ENCODE measurements at places on chromosomes 12 and 14.
A peak's percentile ranks its signal among the peaks of the same experiment; 100 is the strongest.

DNA sequence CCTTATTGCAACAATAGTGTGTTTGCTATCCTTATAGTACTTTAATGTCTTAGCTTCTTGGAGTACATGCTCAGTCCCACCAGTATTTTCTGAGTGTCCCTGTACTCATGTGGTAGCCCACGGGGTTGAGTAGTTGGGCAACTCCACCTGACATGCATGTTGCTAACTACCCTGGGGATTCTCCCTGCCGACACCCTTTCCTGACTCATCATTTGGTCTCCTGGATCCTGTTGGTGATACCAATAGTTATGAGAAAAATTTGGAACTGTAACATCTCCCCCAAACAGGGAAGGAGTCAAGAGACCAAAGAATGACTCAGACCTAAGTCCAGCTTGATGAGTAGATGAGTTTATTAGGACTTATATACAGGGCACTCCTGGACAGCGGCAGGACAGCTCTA lies 101.6 kb downstream of the BRMS1L start:
- DNase-seq = peak; percentile 48

DNA sequence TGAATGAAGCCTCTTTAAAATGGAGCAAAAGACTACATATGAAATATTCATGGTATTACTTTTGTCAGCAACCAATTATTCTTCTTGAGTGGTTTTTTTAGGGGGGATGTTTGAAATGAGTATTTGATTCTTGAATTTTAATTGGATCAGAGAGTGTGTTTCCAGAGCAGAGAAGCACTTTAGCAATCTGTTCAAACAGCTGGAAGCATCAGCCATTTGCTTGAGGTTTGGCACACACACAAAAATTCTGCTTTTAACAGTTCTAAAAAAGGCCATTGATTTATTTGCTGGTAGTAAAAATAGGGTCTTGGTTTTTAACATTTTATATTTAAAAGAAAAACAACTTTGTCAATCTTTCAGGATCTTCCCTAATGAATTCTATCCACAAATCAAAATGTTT lies 292.7 kb downstream of the LRFN5 start:
- DNase-seq = no peak

DNA sequence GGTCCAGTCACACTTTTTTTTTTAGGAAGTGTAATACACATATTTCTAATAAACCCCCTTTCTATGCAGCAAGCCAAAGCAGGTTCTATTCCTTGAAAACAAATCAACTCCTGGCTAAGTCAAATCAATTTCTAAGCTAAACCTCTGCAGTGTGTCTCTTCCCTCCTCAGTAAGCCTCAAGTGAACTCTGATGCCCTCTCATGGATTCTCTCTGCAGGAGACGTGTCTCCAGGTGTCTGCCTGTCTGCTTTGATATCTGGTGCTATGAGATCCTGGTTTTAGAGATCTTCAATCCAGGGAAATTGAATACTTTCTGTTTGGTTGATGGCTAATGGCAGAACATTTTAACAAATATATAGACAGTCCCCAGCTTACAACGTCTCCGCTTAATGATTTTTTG lies 791.7 kb downstream of the AACS start:
- no peak for DNase-seq

GRCh38 chr14:54681811-54682261 lies 114.9 kb downstream of the SAMD4A start:
- DNase-seq = no peak

DNA sequence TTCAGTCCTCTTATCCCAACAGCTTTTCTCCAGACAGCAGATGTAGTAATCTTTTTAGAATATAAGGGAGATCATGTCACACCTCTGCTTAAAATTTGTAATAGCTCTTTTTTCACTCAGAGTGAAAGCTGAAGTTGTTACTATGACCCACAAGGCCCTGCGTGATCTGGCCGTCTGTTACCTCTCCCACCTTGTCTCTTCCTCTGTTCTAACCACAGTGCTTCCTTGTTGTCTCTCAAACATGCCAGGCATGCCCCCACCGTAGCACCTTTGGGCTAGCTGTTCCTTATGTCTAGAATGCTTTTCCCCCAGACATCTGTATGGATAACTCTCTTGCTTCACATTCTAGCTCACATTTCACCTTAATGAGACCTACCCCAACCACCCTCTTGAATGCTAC lies 6.5 kb downstream of the NECAP1 start:
- DNase-seq = no peak

- DNase-seq = no peak
Measured at GRCh38 chr14:92021523-92021922, 18.3 kb downstream of the TRIP11 start.

- no peak for DNase-seq
Measured at GRCh38 chr12:76109879-76110278, 25.4 kb upstream of the NAP1L1 start.
